ENCODE measurements at places on chromosomes 4 and X.

- no peak for DNase-seq
Observed at GRCh38 chr4:185839194-185839712, 27.3 kb upstream of the SORBS2 start.

GRCh38 chrX:96004386-96004785, 680.3 kb upstream of the DIAPH2 start:
- no peak for DNase-seq

GRCh38 chr4:108181704-108182103, 13.0 kb upstream of the LEF1 start:
- DNase-seq, result no peak

GRCh38 chrX:72330131-72330530, 24.4 kb upstream of the CITED1 start:
- no peak for DNase-seq

DNA sequence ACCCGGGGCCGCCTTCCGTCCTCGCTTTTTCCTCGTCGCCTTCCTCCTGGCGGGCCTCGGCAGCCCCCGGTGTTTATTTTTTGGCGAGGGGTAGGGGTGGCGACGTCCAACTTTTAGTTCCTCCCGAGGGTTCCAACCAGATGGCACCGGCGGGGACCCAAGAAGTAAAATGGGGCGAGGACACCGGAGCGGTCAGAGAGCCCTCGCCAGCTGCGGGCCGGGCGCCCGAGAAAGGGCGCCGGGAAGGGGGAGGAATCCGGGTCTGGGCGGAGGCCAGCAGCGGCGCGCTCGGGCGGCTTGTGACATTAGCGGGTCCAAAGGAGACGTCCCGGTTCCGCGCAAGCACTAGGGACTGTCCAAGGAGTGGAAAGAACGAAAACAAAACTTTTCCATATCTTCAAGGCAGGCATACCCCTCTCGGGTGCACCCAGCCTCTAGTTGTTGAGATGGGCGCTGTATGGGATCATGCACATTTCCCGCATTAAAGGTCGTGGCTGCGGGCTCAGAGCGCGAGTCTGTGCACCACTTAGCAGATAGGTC, 691 bp upstream of the USP46 start:
- DNase-seq, result no peak

- no peak for DNase-seq
Observed at GRCh38 chr4:53861856-53862610, 202.4 kb downstream of the CHIC2 start.

GRCh38 chr4:22910200-22910599, 217.5 kb downstream of the GBA3 start:
- no peak for DNase-seq

GRCh38 chrX:21691512-21692018, 33.4 kb upstream of the KLHL34 start:
- DNase-seq, result no peak

GRCh38 chr4:179372242-179372641, 1930.0 kb upstream of the AGA start:
- DNase-seq, result no peak
